Naive thymus-derived CD8-positive, alpha-beta T cell (primary cell): ENCODE measurements at places on chromosomes 4 and X.

GRCh38 chr4:82745173-82745842, 53.3 kb downstream of the SCD5 start:
- no peak for DNase-seq

DNA sequence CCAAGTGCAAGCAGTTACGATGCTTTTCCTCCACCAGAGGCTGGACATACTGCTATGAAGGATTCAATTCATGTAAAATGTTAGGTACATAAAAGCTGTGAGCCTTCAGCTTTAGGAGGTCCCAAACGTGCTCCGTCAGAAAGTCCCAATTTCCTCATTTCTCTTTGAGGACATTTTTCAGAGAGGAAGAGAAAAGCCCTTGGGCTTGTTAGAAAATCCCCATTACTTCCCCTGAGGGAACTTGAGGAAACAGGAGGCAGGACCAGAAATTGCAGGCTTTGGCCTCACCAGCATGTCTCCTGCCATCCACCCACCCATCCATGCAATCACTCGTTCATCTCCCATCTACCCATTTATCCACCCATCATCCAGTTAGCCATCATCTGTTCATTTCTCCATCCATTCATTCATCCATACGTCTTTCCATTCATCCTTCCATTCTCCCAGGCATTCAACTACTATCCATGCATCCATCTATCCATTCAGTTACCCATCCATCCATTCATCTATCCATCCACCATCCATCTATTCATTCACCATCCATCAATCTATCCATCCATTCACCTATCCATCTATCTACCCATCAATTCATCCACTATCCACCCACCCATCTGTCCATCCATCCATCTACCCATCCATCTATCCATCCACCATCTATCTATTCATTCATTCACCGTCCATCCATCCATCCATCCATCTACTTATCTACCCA, 223.5 kb downstream of the AFAP1 start:
- no peak for DNase-seq

- no peak for DNase-seq
These were observed 24.3 kb upstream of the UXT start for GRCh38 chrX:47683184-47683828.

GRCh38 chrX:15043538-15043937, 170.3 kb downstream of the MOSPD2 start:
- no peak for DNase-seq

DNA sequence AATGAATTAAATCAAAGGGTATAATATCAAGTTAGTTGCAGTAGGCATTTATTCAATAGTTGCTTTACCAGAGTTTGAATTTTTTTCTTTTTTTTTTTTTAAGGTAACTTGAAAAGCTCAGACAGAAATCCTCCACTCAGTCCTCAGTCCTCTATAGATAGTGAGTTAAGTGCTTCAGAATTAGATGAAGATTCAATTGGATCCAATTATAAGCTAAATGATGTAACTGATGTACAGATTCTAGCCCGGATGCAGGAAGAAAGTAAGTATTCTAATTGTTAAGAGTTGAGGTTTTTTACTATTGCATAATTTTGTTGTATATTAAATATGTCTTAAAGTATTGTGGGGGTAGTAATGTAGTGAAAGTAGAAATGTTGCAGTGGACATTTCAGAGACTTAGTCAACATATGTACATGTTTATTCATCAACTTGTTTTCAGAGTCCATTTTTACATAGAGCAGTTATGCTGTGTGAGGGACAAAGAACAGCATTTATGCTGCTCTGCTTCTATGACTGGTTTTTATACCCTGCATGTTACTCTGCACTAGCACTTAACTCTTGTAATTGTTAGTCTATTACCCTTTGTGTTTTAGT, 38.4 kb downstream of the SLAIN2 start:
- DNase-seq, result no peak

DNA sequence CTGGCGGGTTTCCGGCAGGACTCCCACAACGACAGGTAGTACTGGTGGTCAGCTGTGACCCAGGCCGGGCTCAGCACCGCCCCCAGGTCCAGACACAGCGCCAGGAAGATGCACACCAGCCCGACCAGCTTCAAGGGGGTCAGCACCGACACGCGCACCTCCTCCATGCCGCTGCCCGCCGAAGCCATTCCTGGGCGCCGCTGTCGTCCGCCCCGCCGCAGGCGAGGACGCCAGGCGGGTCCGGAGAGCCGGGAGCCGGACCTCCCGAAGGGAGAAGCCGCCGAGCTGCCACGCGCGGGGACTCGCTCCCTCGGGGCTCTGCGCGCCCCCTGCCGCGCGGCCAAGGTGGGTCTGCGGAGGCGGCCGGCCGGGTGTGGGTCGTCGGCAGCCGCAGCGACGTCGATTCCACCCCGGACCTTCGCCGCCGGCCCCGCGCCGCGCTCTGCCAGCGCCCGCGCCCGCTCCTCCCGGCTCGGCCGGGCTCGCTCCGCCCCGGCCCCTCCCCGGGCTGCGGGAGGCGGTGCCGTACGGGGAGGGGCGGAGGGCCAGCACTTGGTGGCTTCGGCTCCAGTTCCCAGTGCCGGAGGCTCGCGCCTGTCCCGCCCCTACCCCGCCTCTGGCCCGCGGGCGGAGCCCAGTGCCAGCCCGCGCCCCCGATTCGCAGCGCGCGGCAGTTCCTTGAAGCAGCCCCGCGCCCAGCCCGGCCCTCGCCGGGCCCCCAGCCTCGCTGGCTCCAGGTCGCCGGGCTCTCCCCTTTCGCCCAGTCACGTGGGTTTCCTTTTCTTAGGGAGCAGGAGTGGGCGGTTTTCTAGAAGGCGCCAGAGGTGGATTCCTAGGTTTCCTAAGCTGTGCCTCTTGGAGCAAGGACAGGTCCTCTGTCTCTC, at the start of gene TMEM47:
Gene TMEM47, minus strand, starts transcription at position 444 of the 884 bp plus-strand sequence. Its CDS starts 256 bp downstream, at position 188.
- DNase-seq, result no peak

DNA sequence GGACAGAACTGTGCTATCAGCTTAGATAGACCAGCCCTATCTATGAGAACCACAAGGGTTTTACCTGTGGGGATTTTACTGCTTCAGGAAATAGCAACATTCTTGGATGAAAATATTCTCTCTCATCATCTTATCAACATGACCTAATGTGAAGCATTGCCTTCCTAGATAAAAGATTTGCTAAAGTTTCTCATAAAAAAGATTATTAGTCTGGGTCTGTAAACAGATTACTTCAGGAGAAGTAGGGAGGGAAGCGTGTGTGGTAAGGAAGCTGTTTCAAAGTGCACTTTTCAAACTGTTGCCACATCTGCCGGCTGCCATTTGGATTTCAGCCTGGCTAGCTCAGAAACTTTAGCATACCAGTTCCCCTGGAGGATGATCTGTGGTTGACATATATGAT, at the start of gene NOX1:
Gene NOX1, minus strand, starts transcription at position 35 of the 400 bp plus-strand sequence. CDS start 220 bp downstream, outside the sequence.
- DNase-seq, result no peak

- no peak for DNase-seq
These were observed 66.1 kb upstream of the SOD3 start for GRCh38 chr4:24729119-24729730.

DNA sequence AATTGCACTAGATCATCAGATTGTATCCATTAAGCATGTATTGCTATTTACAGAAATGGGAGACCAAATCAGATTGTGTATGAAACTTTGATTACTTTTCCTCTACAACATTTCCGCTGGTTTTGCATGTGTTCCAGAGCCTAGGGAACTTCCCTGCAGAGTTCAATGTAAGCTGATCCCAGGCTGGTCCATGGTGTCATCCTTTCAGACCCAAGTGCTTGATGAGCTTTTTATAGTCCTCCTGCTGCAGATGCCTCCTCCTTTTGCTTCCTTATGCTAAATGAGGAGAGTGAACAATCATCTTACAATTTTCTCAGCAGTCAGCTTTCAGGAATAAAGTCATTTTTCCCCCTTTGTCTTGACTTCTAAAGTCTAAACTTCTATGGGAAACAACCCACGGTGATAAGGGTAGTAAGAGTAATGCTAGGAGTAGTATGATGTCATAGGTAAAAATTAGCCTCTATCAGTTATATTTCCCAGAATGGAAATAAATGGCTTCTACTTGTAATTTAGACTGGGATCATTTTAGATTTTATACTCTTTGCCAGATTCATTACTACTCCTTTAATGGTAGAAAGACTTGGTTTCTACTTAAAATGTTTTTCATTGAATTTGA, 55.1 kb upstream of the SLC4A4 start:
- no peak for DNase-seq

- no peak for DNase-seq
These were observed 534.0 kb downstream of the ANKRD50 start for GRCh38 chr4:124178449-124179021.
